Heart left ventricle (tissue), 16 donors: ENCODE measurements at places on chromosomes 2 and 18. TPM values are rescaled to one million over a fixed set of nuclear protein-coding genes. Genes with fewer than 3 reads are reported as not detected.
A peak's percentile ranks its signal among the peaks of the same experiment; 100 is the strongest.

DNA sequence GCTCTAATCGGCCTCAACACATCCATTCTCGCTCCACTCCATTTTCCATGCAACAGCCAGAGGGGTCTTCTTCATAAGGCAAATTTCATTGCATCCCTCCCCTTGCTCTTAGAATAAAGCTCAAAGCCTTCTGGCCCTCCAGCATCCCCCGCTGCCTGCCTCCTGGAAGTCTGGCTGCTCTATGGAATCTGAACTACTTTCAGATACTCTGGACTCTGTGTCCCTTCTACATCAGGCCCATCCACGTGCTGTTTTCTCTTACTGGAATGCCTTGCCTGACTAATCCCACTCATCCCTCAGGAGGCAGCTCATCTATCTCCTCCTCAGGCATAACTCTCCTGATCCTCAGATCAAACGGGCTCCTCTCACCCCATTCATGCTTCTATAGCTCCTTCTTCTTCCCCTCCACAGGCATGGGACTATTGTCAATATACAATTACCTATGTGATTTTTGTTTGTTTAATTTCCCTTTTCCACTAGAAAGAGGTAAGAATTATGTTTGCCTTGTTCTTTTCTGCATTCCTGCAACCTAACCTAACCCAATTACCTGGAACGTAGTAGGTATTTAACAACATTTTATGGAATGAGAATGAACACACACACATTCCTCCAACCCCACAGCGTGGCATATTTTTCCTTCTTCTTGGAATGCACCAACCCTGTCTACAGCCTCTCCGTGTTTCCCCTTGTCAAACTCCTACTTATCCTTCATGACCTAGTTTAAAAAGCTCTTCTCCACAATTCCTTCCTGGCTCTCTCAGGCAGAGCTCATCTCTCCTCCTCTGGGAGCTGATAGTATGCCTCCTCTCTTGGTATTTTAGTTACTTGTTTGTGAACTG lies 49.5 kb downstream of the LBH start:
- DNase-seq = no peak

DNA sequence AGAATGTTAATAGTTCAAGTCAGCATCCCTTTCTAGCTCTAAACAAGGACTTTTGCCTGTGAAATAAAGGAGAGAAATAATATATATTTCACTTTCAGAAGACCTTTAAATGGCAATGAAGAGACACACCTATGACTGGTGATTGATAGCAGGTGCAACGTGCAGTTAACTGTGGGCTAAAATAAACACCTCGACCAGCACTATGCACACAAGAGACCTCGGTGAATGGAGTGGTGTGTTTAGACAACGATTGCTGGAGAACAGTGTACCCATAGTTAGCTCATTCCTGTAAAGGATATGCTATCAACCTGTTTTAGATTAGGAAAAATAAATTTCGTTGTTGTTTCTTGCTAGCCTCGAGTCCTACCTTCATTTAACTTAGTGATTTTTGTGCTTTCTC lies 143.4 kb downstream of the NR4A2 start:
- DNase-seq = no peak

DNA sequence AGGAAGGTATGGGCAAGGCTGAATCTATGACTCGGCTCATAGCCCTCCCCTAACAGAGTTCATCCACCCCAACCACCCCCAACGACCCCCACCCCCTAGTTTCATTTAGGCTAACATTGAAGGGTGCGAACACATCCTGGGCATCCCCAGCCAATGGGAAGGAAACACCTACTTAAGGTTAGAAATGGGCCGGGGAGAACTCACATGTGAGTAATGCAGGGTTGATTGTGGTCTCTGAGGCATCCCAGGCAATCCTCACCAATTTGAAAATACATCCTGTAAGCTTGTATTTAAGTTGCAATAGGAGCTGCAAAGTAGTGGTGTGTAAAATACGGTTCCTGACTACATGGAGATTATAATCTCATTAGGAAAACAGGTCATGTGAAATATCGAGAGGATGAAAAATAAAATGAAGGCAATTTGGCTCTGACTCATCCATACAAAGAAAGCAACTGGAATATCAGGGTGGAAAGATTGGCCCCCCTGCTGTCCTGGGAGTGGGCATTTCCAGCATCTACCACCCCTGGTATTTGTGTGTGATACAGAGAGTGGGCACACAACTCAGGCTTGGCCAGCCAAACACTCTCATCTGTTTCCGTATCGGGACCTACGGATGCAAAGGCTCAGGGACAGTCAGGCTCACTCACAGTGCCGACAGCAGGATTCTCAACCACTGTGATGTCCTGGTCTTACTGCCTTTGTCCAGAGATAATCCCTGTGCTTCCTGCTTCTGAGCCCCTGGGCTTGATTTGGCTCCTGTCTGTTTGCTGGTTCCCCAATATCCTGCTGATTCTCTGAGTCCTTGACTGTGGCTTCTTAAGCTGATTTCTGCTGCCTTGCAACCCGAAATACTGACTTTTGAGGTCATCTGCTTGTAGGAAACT lies 90.0 kb upstream of the NCKAP5 start:
- no peak for DNase-seq

DNA sequence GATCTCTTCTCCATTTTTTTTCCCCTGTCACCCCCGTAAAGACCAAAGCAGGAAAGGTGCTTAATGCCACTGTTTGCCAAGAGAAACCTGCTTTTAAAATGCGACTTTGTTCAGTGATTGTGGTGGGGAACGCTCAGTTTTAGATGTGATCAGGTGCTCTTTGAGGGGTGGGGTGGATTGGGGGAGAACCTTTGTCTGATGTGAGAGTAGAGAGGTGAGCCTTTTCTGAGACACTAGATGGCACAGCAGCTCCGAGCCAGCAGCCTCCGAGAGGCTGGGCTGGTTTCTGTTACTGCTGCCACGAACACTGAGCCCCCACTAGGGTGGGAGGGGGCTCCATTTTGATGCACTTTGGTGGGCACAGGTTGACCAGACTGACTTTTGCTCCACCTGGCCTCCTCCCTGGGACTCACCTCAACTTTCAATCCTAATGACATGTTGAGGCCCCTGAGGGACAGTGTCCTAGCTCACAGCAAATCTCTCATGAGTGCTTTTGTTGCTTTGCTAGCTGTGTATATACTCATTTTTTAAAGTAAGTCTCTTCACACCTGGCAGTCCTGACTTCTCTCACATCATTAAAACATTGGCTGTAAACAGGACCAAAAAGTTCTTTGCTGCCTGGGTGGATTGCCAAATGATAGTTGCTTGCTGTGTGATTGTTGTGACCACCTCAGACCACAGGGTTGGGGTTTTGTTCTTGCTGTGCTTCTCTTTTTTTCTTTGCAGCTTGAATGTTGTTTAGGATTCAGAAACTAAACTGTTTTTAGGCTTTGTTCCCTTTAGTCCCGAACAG lies 98.2 kb upstream of the MAP3K20 start:
- no peak for DNase-seq

GRCh38 chr2:204027091-204027490 lies 90.5 kb downstream of the ICOS start:
- no peak for DNase-seq

The SRD5A2 gene
- total RNA-seq = not detected

- no peak for DNase-seq
Observed at GRCh38 chr2:74099835-74100234, 47.9 kb downstream of the BOLA3 start.

DNA sequence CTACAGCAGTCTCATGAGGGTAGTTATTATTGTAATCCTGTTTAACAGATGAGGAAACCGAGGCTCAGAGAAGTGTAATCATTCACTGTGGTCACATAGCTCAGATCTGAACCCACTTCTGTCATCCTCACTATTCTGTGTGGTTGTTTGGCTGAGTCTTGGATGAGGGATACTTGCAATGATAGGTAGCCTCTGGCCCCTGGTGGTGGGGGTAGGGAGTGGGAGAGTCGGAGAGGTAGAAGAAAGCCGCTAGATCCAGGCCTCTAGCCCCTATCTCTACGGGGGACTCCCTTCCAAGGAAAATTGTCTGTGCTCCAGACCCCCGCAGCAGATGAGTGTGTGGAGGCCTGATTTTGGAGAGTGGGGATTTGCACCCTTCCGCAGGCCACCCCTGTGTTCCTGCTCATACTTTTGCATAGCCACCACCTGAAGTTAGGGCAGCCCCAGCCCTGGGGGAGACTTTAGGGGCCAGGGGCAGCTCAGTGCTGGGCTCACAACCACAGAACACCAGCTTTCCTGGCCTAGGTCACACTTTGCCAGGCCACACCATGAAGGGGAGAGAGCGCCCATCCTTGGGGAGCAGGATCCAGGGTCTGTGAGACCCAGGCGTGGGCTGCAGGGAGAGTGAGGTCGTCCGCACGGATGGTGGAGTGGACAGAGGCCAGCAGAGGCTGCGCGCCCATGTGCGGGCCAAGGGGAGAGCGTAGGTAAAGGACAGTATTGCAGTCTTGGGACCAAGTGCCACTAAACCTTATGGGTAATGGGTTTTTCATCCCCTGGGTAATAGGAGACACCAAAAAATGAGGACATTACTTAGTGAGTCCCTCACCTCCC lies 148.2 kb downstream of the GLI2 start:
- peak; percentile 17 for DNase-seq

The UGT1A10 gene
- total RNA-seq = not detected

DNA sequence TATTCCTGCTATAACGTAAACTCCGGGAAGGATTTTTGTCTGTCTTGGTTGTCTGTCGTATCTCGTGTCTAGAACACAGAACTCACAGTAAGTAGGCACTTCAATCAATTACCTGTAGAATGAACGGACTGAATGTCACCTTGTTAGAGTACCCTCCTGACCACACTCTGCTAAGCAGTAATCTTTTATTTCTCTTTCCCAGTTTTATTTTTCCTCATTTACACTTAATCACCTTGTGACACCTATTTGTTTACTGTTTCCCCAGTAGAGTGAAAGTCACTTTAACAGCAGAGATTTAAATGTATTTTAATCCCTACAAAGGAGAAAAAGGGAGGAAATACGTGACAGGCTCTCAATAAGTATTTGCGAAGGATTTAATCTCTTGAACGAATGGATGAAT lies 514 bp upstream of the EPB41L5 start:
- no peak for DNase-seq

DNA sequence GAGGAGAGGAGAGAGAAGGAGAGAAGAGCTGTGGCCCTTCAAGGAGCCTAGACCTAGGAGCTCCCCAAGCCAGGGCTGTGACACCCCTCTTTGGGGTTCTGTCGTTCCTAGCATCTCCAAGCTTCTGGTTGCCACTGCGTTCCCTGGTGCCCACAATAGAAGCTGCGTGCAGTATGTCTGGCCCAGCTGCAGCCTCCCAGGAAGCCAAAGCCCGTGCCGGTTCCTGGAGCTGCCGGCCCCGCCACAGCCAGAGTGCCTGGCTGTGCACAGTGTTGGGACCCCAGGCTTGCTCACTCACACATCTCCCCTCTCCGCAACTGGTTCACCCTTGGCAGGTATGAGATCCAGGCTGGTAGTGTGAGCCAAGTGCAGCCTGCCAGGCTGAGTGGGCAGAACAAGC lies 367.7 kb upstream of the MC4R start:
- DNase-seq = no peak

The DUSP2 gene
- 8.0 TPM for total RNA-seq

The UPP2 gene
- not detected for total RNA-seq

DNA sequence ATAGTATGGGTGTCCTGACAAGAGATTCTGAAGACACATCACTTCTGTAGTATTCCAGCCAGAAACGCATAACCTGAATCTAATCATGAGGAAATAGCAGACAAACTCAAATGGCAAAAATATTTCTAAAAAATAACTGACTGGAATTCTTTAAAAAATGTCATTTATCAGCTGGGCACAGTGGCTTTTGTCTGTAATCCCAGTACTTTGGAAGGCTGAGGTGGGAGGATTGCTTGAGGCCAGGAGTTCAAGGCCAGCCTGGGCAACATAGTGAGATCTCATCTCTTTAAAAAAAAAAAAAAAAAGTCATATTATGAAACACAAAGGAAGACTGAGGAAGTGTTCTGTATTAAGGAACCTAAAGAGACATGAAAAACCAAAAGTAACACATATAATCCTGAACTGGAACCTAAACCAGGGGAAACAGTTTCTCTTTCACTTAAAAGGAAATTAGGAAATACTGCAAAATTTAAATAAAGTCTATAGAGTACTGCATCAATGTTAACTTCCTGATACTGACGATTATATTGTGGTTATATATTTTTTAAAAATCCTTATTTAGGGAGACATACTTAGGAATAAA lies 29.9 kb downstream of the SESTD1 start:
- no peak for DNase-seq

GRCh38 chr2:11933854-11934253 lies 187.4 kb downstream of the LPIN1 start:
- DNase-seq = no peak

GRCh38 chr2:182078988-182079602 lies 93.4 kb downstream of the PPP1R1C start:
- DNase-seq = no peak

The ADRA2B gene
- 3.6 TPM for total RNA-seq

DNA sequence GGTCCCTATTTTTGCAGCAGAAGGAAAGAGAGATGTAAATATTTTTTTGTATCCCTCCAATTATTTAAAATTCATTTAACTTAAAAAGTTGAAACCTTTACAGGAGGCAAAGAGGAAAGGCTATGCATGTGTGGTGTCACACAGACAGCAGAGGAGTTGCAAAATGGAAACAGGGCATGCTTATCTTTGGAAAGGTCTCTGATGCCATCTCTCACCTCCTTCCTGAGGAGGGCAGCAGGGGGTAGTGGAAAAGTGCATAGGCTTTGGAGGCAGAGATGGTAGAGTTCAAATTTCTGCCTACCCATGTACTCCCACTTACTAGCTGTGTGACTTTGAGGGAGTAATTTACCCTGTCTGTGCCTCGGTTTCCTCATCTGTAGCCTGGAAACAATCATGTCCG lies 99.6 kb upstream of the MCFD2 start:
- DNase-seq = no peak

GRCh38 chr2:128456281-128456680 lies 137.6 kb upstream of the HS6ST1 start:
- DNase-seq = no peak

The MAP2 gene
- total RNA-seq = 8.9 TPM

- DNase-seq = no peak
Observed at GRCh38 chr2:2123238-2123637, 207.8 kb downstream of the MYT1L start.

GRCh38 chr2:187438455-187438854 lies 9.6 kb downstream of the CALCRL start:
- no peak for DNase-seq

- no peak for DNase-seq
Observed at GRCh38 chr18:62445386-62445917, 77.4 kb upstream of the ZCCHC2 start.

The GREB1 gene
- total RNA-seq = 6.2 TPM

- DNase-seq = no peak
Observed at GRCh38 chr2:136167721-136168475, 49.9 kb upstream of the CXCR4 start.

GRCh38 chr2:217058791-217059755 lies 199.2 kb upstream of the TNP1 start:
- DNase-seq = no peak

GRCh38 chr2:198098918-198099317 lies 294.5 kb downstream of the PLCL1 start:
- DNase-seq = no peak

The CEP192 gene
- total RNA-seq = 23.1 TPM

The ANKRD62 gene
- total RNA-seq = not detected

GRCh38 chr18:5488844-5489243 lies 55.0 kb downstream of the EPB41L3 start:
- DNase-seq = peak; percentile 63

GRCh38 chr2:182831101-182831500 lies 35.3 kb downstream of the FRZB start:
- no peak for DNase-seq
